Anterior cingulate cortex (tissue), 58 donors: ENCODE measurements at places on chromosomes 1 and 21.

DNA sequence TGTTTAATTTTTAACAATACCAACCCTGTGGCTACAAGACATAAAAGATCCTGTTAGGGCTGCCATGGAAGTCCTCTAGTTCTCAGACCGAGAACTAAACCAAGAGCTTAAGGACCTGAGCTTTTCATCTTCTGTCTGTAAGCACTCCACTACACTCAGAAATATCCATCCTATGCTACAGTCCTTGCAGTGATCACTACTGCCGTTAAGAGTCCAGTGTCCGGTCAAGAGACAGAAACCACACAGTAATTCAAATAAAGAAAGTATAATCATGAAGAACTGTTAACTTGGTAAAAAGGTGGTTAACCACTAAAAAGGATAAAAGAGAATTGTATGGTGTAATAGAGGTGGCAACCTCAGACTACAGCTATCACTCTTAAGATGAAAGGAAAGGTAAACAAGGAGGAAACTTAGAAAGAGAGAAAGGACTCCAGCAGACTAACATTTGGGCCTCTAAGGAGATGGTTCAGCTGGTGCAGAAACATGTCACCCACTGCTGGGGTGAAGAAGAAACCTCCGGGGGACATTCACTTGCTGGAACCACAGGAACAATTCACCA lies 22.1 kb upstream of the PRDX6 start:
- DNase-seq: no peak

DNA sequence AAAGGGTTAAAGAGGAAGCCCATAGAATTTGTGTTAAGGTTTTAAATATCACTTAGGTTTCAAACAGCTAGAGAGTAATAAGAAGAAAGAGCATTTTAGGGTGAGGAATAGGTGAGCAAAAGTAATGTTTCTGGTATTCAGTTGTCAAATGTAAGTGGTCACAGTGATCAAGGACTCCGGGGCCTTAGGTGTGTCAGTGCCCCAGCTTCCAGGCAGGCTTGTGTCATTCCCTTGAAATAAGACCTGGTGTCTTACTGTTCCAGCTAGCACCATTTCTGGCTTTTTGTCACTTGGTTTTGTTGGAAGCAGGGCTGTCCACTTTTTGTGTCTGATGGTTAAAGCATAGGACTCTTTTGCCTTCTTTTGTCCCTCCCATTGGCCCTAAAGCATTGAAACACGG lies 69.6 kb downstream of the DYRK1A start:
- no peak for DNase-seq

- DNase-seq: peak; percentile 19
Measured at GRCh38 chr1:36625935-36626310, 143.2 kb upstream of the CSF3R start.

- no peak for DNase-seq
Measured at GRCh38 chr1:208536212-208536611, 292.0 kb upstream of the PLXNA2 start.

GRCh38 chr1:22665752-22666151 lies 12.7 kb downstream of the C1QB start:
- no peak for DNase-seq

DNA sequence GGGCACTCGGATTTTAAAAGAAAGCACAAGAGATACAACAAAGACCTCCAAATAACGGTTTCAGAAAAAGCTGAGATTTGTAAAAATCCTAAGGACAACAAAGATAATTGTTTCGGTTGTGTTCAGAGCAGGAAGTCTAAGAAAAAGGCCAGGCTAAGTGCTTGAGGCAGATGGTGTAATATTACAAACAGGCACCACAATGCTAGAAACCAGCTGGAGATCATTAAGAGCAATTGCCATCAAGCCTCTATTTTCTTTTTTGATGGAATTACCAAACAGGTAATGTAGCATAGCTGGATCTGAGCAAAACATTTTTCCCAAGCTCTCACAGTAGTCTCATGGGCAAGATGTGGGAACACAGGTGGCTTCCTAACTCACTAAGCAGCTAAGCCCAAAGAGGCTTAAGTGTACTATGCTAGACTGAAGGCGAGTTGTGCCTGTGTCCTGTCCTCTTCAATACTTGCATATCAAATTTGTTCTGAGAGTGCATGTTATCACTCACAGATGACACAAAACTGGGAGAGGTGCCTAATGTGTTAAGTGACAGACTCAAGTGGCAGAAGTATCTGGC lies 161.6 kb downstream of the GLUL start:
- DNase-seq: no peak

- DNase-seq: no peak
Measured at GRCh38 chr1:111542187-111542586, 38.8 kb upstream of the ADORA3 start.

GRCh38 chr1:150696162-150696561 lies 792 bp downstream of the GOLPH3L start:
- no peak for DNase-seq

GRCh38 chr1:33039840-33040239 lies 3.2 kb upstream of the AK2 start:
- DNase-seq: no peak

DNA sequence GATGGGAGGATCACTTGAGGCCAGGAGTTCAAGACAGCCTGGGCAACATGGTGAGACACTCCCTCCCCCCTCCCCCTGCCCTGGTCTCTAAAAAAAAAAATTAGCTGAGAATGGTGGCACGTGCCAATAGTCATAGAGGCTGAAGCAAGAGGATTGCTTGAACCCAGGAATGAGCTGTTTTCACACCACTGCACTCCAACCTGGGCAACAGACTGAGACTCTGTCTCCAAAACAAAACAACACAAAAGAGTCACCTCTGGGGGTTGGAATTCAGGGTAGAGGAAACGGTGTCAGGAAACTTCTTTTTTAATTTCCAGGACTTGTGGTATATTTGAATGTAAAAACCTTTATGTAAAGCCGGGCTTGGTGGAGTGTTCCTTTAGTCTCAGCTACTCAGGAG lies 43.2 kb downstream of the RHOU start:
- no peak for DNase-seq

DNA sequence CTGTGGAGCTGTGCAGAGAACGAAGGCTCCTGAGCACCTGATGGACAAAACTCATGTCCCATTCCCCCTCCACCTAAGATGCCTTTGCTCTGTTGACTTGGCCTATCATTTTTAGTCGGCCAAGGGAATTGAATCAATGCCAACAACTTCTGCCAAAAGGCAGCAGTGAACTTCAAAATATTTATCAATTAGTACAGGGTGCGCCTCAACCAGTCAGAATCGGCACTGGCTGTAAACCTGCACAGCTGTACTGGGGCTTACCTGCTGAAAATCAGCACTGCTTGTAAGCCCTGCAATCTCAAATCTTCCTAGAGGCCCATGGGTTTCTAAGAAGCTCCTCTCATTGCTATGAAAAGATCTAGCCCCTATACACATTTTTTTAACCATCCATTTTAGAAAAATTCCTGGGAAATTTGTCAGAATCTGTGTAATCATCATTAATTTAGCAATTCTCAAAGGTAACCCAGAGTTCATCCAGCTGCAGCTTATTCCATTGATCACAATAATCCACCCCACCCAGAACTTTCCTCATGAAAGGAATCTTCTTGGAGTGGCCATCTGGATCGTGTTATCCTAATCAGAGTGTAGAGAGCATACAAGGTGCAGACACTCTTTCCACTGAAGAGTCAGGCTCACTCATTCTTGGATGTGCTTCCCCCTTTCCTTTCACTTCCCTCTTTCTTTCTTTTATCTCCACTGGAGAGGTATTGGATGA lies 40.2 kb downstream of the ADAMTS1 start:
- no peak for DNase-seq

GRCh38 chr1:34268311-34268954 lies 91.7 kb downstream of the C1orf94 start:
- peak; percentile 18 for DNase-seq

GRCh38 chr21:43353282-43354025 lies 73.5 kb downstream of the SIK1 start:
- DNase-seq: no peak

- no peak for DNase-seq
Measured at GRCh38 chr1:159921700-159922504, 3.4 kb downstream of the TAGLN2 start.

DNA sequence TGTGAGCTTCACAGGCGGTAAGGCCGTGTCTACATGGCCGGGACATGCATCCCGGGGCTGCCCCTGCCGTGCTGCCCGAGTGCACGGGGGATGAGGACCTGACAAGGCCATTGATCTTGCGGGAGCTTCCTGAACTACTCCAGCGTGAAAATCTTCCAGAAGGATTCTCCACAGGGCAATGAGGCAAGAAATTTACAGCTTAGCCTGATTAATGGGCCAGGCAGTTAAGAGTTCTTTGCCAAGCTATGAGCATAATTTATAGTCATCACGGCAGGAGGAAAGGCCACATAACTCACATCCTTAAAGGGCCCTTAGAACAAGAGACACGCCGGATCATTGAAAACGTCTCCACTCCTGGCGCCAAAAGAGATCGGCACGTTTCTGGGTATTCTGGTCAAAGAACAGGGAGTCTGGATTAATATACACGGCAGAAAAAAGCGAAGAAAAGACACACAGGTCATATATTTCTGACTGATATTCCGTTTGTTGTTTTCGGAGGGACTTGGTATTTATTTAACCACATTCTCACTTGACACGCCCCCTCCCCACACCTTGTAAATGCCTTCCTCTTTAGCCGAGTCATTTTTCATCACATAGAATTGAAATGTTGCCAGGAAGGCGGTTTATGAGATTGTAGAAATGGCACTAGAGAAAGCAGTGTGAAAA lies 180.5 kb downstream of the DYRK1A start:
- no peak for DNase-seq

DNA sequence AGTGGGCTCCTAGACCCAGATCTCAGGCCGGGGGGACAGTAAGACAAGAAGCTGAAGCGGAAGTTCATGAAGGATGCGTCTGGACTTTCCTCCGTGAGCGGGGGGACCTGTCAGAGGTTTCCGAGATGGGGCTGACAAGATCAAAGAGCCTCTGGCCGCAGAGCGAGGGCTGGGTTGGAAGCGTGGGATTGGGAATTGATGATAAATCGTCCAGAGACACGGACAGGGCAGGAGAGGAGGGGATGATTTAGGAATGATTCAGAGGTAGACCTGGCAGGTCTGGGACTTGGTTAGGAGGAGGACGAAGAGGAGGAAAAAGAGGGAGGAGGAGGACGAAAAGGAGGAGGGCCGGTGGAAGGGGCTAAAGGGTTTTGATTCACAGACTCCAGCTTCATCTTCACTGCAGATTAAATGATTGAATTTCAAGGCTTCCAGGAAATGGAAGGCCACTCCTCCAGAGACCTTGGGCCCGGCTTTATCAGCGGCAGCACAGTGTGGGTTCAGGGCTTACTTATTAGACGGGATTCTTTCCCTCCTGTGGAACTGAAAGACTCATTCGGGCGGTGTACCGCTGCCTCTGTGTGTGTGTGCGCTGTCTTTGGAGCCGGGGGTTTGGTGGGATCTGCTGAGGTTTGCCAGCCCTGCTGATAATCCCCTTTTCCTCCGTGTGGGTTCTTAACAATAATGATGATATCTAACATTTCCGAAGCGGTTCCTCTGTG lies 85.7 kb upstream of the SLC45A1 start:
- no peak for DNase-seq

- DNase-seq: no peak
Measured at GRCh38 chr1:66450043-66450514, 83.9 kb upstream of the SGIP1 start.

GRCh38 chr1:16114527-16115467 lies 41.1 kb downstream of the EPHA2 start:
- no peak for DNase-seq

DNA sequence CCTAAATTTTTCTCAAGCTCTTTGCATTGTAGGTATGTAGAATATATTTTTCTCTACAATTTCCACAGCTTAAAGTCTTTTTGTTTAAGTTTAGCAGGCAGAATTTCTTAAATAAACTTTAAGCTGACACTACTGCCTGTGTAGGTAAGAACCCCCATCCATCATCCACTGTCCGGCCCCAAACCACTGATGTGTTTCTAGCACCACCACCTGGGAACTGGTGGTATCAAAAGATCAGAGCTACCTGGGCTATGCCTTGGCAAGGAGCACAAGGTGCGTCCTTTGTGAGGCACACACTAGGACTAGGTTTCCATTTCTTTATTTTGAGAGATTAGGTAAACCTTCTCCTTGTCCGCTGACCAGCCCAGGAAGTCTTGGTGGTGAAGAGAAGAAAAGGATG lies 10.5 kb upstream of the LELP1 start:
- DNase-seq: no peak

- DNase-seq: no peak
Measured at GRCh38 chr1:201507360-201507675, 395 bp upstream of the CSRP1 start.

DNA sequence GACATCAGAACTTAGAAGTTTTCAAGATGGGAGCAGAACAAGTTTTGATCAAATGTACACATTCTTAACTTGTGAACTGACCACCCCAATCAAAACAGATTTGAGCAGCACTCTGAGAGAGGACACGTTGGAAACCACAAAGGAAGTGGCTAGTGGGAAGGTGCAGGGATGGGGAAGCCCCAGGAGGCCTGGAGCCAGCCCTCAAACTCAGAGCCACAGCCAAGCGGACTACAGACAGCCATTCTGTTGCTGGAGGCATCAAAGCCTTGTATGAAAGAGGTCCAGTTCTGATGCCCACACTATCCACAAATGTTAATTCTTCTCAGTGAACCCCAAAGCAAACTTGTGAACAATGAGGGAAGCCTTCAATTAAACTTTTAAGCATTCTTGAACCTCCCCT lies 143.6 kb upstream of the RAB4A start:
- DNase-seq: no peak

DNA sequence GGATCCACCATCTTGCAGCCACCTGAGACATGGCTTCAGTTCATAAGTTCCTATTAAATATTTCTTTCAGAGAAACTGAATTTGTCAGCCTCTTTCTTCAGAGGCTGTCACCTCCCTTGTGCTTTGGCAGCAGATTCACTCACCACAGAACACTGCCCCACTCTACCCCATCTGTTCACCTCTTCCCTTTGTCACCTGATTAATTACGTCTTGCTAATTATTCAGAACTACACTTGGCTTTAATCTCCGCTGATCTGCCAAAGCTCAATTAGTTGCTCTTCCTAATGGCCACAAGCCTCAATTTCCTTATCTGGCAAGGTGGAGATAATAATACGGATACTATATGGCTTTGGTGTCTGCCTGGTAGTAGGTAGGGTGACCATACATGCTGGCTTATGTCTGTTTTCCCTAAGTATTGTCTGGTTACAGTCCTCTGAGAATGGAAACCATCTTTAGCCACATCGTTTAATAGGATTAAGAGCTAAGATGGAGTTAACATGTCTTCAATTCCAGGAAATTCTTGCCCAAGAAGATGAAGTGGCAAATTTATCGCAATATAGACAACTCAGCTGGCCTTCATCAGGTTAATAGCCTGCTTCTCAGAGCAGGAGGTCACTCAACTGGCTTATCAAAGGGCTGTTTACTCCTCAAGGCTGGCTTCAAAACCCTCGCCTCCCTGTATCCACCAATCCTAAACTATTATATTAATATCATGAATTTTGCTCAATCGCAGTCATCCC lies 58.2 kb upstream of the ADAR start:
- DNase-seq: no peak

- no peak for DNase-seq
Measured at GRCh38 chr1:168469690-168470089, 74.1 kb downstream of the XCL2 start.
